AG09319 (cell line): ENCODE measurements at places on chromosomes 6 and 20.

DNA sequence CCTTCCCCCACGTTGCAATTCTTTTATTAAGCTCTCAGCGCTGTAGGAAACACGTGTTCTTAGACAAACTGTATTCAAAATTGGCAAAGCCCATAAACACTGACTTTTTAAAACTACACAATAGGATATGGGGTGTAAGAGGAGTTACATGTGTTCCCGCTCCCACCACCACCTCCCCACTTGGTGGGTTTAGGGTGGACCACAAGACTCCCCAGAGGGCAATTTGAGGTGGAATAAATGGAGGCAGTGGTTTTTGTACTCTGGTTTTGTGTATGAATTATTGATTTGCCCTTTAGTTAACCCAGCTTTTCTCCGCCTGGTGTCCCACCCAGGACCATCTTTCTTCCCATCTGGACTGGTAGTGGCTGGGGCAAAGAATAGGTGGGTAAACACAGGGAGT, 3.7 kb downstream of the UQCC2 start:
- DNase-seq: no peak

- no peak for DNase-seq
Observed at GRCh38 chr6:5095236-5095635, 10.1 kb downstream of the PPP1R3G start.

GRCh38 chr20:17822039-17822438, 122.3 kb downstream of the BANF2 start:
- peak; percentile 69 for DNase-seq

- DNase-seq: peak; percentile 49
Observed at GRCh38 chr6:20291764-20292580, 79.7 kb upstream of the MBOAT1 start.

DNA sequence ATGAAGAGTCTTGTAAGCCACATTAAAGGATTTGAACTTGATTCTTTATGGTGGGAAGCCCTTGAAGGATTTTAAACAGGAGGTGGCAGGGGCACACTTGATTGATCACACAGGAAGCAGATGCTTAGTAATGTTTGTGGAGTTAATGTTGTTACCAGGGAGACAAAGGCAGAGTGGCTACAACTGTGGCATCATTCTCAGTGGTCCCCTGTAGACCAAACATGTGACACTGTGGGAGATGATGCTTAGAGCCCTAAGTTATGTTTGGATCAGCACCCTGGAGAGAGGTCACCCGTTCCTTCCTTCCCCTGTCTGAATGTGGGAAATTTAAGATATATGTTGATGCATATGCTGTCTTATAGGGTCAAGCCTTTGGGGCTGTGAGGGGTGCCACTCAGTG, 53.2 kb downstream of the EIF2S2 start:
- no peak for DNase-seq

GRCh38 chr6:35804996-35805736, at the start of gene LHFPL5:
Gene LHFPL5 (plus strand): TSS chr6:35805352. CDS start chr6:35805671, 319 bp downstream.
- DNase-seq: no peak

DNA sequence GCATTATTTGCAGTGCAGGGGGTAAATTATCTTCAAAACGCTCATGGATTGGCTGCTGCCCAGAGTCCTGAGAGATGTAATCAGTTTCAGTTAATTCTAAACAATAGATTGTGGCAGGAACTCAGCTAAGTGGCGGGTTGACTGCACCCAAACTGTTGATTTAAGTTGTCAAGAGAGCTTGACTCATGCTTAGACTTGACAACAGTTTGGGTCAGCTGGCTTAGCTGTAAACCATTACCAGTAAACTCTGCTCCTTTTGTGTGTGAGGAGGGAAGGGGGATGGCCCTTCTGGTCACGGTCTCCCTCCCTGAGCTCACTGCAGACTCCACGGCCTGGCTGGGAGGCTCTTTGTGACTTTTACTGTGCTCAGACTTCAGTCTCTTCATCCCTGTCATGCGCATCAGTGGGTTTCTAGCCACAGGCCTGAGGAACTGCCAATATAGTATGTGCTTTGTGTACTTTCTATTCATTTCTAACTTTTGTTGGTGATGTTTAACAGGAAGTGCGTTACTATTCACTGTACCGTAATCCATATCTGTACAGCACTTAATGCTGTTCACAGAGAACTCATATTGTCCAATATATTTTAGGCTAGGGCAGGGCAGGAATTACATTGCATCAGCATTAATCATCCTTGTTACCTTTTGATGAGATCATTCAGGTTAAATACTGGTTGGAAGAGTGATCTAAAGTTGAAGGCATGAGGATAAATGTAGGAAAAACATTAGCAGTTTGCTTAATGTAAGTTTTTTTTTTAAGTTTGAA, 488.3 kb downstream of the CDKAL1 start:
- no peak for DNase-seq

DNA sequence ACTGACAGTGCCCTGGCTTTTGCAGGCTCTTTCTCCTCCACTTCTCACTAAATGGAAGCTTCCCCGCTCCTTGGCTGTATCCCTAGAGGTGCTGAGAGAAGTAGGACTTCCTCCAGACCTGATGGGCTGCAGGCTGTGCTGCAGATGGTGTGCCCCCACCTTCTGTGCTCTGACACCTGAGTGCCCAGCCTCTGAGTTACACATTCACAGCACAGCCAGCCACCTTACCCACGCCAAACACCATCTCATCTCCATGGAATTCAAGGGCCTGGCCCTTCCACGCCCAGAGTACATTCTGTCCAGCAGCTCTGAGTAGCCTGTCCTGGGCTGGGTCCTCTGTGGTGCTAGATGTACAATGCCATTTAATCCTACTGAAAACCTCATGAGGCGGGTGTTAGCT, 5.3 kb downstream of the SFTA2 start:
- no peak for DNase-seq

GRCh38 chr6:53768636-53769035, 26.2 kb upstream of the LRRC1 start:
- no peak for DNase-seq

- no peak for DNase-seq
Observed at GRCh38 chr20:9928955-9929354, 90.1 kb upstream of the PAK5 start.

- no peak for DNase-seq
Observed at GRCh38 chr20:1861347-1861976, 33.7 kb upstream of the SIRPA start.

- DNase-seq: no peak
Observed at GRCh38 chr20:24755411-24755922, 193.6 kb upstream of the CST7 start.

- peak; percentile 70 for DNase-seq
Observed at GRCh38 chr6:106097411-106098231, 11.5 kb downstream of the PRDM1 start.

- no peak for DNase-seq
Observed at GRCh38 chr6:56862415-56863175, 92.3 kb upstream of the BEND6 start.

GRCh38 chr20:33871362-33871761, 60.2 kb downstream of the CHMP4B start:
- DNase-seq: no peak

GRCh38 chr6:27593861-27594260, 121.0 kb upstream of the ZNF184 start:
- DNase-seq: no peak

DNA sequence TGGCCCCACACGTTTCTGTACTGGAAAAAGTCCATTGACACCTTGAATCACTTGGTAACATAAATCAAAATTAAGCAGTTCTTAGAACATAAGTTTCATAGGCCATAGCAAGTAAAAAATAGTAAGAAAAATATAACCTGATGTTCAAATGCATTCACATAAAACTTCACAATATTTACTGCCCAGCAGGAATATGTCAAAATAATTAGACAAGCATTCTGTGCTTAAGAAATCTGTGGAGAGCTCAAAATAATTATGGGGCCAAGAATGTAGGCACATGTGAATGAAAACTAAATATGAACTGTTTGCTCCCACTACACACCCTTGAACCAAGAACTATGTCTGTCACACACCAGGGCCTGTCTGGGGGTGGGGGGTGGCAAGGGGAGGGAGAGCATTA, 70.8 kb downstream of the IPCEF1 start:
- no peak for DNase-seq

- no peak for DNase-seq
Observed at GRCh38 chr6:109826551-109826950, 135.5 kb downstream of the FIG4 start.

- no peak for DNase-seq
Observed at GRCh38 chr6:161261325-161261724, 12.5 kb downstream of the AGPAT4 start.

DNA sequence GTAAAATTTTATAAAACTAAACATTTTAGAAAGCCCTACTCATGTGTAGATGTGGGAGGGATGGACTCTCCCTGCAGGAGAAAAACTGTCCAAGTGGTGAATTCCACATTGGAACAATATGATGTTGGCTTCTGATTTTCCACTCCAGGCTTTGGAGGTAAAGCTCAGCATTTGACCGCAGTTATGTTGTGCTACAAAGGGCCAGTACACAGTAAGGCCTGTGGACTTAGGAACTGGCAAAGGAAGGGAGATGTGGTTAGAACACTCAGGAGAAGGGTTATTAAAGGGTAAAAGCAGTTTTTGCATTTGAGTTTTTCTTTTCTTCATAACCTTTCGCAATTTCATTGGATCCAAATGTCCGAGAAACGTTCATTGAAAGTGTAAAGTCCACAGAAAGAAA, 150.3 kb upstream of the SASH1 start:
- peak; percentile 77 for DNase-seq

- DNase-seq: no peak
Observed at GRCh38 chr6:156720691-156721685, 56.2 kb upstream of the ARID1B start.

DNA sequence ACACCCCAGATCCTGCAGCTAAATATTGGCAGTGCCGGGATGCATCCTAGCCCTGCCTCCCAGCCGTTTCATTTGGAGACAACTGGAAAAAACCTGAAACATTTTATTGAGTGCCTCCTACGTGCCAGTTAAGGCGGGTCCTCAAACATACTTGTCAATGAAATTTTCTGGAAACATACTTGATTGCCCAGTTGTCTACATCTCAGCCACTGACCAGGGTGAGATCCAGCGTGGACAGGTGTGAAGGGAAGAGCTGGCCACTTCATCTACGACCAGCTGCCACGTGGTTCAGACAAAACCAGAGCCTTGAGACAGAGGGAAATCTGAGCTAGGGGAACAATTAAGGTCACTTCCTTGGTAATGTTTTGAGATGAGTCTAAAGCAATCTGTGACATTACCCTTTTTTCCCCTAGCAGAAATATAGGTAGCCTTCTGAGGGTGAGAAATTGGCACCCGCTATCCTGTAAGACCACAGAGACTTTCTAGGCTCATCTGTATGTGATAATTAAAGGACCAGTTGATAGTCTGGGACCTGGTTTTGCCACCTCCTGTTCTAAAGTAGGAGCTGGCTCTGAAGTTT, 116.3 kb upstream of the MTHFD1L start:
- no peak for DNase-seq

GRCh38 chr20:49890471-49891361, 24.6 kb downstream of the SPATA2 start:
- no peak for DNase-seq

GRCh38 chr6:53441035-53441493, 92.3 kb upstream of the ELOVL5 start:
- no peak for DNase-seq

DNA sequence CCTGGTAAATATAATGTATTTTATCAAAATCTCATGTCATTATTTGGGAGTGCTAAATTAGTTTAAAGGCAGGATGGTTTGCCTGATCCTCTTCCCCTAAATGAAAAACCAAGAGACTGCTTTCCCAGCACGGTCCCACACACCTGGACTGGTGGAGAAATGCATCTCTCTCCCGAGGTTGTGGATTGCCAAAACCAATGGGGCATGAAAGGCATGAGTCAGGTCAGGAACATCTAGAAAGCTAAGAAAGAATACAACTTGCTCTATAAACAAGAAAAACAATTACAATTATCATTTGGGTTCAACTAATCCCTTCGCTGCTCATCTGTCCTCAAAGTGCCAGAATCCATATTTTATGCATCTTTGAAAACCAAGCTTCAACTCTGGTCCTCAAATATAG, 308.3 kb upstream of the IRAK1BP1 start:
- no peak for DNase-seq
